ENCODE measurements at places on chromosomes 4 and X. TPM values are rescaled to one million over a fixed set of nuclear protein-coding genes. Genes with fewer than 3 reads are reported as not detected.

NPY1R gene
- total RNA-seq: 0.58 TPM

TLR2 gene
- total RNA-seq: 8.8 TPM

PPM1K gene
- total RNA-seq: 5.8 TPM

CFAP99 gene
- not detected for total RNA-seq

SPANXC gene
- not detected for total RNA-seq

SLC38A5 gene
- 8.3 TPM for total RNA-seq

GPC4 gene
- 3.7 TPM for total RNA-seq

GC gene
- not detected for total RNA-seq

TMEM47 gene
- total RNA-seq: 25.2 TPM

CT47A1 gene
- not detected for total RNA-seq

XAGE1A gene
- not detected for total RNA-seq

F8A3 gene
- total RNA-seq: 9.0 TPM

CXorf66 gene
- not detected for total RNA-seq

VGLL1 gene
- not detected for total RNA-seq

WFS1 gene
- 199 TPM for total RNA-seq

HEPH gene
- total RNA-seq: 6.5 TPM

CT45A10 gene
- not detected for total RNA-seq

All from glomerular endothelial cell (primary cell).